ENCODE measurements at places on chromosomes 6 and 20.

- no peak for DNase-seq
These were observed 12.9 kb downstream of the BANF2 start for GRCh38 chr20:17712708-17713107.

GRCh38 chr20:3744806-3745685 lies 12.6 kb downstream of the HSPA12B start:
- DNase-seq: no peak

- DNase-seq: peak; percentile 12
These were observed 927 bp downstream of the IL20RA start for GRCh38 chr6:137043710-137044365.

DNA sequence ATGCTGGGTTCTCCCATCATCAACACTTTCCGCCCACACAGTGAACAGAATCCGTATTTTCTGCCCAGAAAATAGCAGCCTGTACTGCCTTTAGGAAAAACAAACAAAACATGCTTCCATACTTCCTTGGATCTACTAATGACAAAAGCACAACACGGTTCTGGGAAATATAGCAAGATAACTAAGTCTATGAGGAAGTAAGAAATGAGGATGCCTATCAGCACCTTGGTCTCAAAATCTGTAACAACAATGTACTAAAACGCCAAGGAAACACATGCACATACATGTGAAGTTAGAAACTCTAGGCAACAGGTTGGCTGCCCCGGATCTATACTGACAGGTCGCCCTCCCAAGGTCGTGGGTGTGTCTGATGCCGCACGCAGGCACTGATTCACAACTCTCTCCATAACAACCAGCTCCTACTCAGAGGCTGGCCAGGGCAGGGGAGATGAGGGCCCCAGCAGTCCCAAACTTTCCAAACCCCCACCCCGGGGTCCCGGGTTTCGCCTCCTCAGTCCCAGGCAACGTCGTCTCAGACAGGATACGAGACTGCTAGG lies 710 bp downstream of the BTBD9 start:
- DNase-seq: no peak

GRCh38 chr6:25961619-25962148 lies 918 bp upstream of the TRIM38 start:
- DNase-seq: no peak
